ENCODE measurements at places on chromosomes 5 and 9. TPM values are rescaled to one million over a fixed set of nuclear protein-coding genes. Genes with fewer than 3 reads are reported as not detected.

GRCh38 chr5:170533383-170533782 lies 29.6 kb downstream of the KCNIP1 start:
- no peak for DNase-seq

GRCh38 chr5:107424491-107424890 lies 246.2 kb downstream of the EFNA5 start:
- DNase-seq = no peak

- no peak for DNase-seq
Observed at GRCh38 chr5:154285661-154286408, 95.3 kb downstream of the GALNT10 start.

- no peak for DNase-seq
Observed at GRCh38 chr5:143426437-143426991, 23.0 kb upstream of the NR3C1 start.

DNA sequence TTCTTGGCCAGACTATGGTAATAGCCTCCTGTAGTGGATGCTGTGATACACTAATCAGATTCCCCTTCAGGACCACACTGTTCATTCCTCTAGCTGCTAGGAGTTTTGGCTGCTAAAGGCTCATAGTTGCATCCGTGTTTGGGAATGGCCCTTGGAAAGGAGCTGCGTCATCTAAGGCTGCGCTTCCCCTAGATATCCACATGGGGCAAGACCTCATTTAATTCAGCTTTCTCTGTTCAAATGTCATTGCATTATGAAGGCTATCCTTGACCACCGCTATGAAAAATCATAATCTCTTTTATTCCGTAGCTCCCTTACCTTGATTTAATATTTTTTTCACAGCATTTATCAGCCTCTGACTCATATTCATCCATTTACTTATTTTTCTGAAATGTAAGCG lies 258.3 kb upstream of the NR4A3 start:
- DNase-seq = no peak

The PCDHAC2 gene
- 11.6 TPM for total RNA-seq

The SGCD gene
- 3.6 TPM for total RNA-seq

The PCDHB7 gene
- 1.9 TPM for total RNA-seq

Data from prostate gland (tissue), 2 donors.